ENCODE measurements at places on chromosomes 11 and 22.

- DNase-seq = no peak
Measured at GRCh38 chr11:8390851-8391612, 127.4 kb upstream of the LMO1 start.

- DNase-seq = peak; percentile 71
Measured at GRCh38 chr11:2377511-2378443, 667 bp downstream of the CD81 start.

DNA sequence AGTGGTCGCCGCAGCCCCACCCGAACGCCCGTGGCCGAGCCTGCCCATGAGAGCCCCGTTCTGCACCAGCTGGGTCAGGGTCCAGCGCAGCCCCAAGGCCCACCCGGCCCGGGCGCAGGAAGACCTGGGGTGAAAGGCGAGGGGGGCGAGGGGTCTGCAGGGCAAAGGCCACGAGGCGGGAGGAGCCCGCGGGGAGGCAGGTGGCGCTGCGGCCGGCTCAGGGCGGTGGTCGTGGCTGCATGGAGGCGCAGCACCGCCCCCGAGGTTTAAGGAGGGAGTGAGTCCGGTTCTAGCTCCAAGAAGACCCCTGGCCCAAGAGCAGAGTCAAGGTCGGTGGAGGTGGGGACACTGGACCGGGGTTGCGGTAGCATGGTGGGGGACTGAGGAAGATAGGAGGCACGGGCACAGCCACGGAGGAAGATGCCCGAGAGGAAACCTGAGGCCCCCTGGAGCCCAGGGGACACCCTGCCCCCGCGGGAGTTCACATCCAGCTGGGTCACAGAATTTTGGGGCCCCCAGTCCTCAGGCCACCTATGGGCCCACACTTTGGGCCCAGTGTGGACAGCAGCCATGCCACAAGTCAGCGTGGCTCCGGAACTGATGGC is 514 bp upstream of the HDAC10 start:
- DNase-seq = no peak

GRCh38 chr11:2838091-2838490 is 47.5 kb downstream of the CDKN1C start:
- DNase-seq = no peak

GRCh38 chr11:10208131-10208575 is 85.9 kb downstream of the SBF2 start:
- no peak for DNase-seq

GRCh38 chr22:50078246-50078645 is 7.0 kb downstream of the MLC1 start:
- DNase-seq = no peak

DNA sequence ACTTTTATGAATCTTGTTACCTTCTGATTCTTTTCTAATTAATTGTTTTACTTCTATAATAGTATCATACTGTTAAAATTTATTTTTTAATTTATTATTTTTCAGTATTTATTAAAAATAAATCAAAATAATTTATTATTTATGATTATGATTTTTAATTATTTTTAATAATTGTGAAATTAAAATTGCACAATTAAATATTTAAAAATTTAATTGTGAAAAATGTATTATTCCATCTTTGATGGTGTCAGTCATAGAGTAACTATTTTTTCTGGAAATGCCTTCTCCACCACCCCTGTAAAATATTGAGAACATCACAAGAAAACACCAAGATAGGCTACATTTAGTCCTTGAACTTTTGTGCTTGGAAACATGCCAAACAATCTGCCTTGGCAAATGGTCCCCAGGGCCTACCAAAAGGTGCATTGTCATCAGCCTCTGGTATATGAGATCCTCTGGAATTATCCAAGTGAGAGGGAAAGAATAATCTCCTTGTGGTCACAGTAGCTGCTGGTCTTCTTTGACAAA is at the start of gene OR8H2:
Gene OR8H2 (plus strand): TSS at position 478 of the 528 bp plus-strand sequence. CDS start 1,356 bp downstream, outside the sequence.
- no peak for DNase-seq

DNA sequence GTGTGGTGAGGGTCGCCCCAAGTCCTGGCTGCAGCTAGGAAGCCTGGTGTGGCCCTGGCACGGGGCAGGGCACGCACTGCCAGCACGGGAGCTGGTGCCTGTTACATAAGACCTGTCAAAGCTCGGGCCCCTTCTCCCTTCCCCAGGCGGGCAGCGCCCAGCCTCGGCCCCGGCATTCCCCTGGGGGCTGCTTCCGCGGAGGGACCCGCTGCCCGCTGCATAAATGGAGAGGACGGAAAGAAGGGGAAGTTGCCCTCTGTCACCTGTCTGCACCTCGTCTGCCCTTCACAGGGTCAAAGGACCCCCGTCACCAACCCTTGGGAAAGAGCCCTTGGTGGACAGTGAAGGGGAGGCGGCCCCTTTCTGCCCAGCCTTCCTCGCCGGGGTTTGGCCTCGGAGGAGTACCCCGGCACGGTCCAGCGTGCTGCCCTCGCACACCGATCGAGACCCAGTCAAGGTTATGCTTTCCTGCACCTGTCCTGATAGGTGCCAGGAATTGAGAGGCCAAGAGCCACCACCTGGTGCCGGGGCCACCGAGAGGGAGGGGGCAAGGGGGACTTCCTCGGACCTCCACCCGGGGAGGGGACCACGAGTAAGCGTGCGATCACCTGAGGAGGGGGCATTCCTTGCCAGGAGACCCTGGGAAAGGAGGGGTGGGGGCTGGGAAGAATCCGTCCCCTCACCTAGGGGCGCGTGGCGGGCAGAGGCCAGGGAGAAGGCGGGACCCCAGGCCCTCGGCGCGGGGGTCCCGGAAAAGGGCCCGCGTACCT is 16.8 kb upstream of the MFRP start:
- peak; percentile 69 for DNase-seq

GRCh38 chr11:6095798-6096197 is 11.7 kb upstream of the OR56B4 start:
- DNase-seq = no peak

DNA sequence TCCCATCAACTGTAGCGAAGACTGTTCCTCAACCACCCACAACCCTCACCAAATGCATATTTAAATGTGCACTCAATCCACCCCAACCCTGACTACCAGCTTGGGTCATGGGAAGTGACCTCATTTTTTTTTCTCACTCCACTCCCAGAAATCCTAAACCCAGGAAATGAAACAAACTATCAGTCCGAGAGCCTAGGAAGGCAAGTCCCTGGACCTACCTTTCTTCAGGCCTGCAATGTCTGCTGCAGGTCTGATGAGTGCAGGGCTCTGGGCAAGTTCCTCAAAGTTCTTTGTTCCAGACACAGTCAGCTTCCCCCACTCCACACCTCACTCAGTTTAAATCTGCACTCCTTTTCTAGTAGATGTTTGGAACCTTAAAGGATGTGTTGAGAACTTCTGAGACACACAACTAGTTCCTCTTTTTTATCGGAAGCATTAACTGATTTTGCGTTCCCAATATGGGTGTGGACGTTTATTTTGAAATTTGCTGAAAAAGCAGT is at the start of gene MS4A4E:
Gene MS4A4E (minus strand): TSS at position 398 of the 500 bp plus-strand sequence. CDS start 13,082 bp downstream, outside the sequence.
- DNase-seq = no peak

GRCh38 chr11:10029386-10030121 is 264.5 kb downstream of the SBF2 start:
- DNase-seq = no peak

DNA sequence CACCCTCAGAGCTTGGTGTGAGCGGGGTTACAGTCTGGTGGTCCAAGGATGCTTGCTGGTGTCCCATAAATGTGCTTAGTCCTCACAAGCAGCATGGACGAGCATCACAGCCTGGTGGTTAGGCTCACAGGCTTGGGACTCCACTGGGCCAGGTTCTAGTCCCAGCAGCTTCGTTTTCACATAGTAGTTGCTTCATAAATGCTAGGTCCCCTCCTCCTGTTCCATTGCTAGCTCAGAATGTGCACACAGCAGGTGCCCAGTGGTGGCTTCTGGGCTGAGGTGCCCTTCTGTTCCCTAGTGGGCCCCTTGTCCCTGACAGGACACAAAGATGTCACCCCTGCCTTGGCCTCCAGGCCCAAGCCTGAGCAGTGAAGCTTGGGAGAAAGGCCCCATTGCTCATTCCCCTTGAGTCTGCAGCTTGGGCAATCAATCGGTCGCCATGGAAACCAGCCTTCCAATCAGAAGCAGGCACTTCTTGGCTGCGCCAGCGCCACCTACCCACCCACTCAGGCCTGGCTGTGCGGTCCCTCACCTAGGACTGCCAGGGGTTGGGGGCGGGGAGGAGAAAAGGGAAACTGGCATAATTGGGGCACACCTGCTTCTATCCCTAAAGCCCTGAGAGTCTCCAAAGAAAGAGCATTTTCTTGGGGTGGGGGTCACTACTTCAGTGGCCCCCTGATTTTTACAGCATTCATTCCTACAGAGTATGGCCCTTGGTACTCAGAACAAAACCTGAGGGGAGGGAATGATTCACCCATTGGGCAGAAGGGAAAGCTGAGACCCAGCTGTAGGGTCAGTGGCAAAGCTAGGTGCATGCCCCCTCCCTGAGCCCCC is 48.1 kb downstream of the CYTH4 start:
- no peak for DNase-seq

GRCh38 chr11:15055620-15056356 is 17.6 kb upstream of the CALCB start:
- DNase-seq = no peak

GRCh38 chr11:9876331-9876730 is 212.5 kb downstream of the SWAP70 start:
- no peak for DNase-seq

- DNase-seq = no peak
Measured at GRCh38 chr11:110897035-110897434, 184.8 kb upstream of the ARHGAP20 start.

DNA sequence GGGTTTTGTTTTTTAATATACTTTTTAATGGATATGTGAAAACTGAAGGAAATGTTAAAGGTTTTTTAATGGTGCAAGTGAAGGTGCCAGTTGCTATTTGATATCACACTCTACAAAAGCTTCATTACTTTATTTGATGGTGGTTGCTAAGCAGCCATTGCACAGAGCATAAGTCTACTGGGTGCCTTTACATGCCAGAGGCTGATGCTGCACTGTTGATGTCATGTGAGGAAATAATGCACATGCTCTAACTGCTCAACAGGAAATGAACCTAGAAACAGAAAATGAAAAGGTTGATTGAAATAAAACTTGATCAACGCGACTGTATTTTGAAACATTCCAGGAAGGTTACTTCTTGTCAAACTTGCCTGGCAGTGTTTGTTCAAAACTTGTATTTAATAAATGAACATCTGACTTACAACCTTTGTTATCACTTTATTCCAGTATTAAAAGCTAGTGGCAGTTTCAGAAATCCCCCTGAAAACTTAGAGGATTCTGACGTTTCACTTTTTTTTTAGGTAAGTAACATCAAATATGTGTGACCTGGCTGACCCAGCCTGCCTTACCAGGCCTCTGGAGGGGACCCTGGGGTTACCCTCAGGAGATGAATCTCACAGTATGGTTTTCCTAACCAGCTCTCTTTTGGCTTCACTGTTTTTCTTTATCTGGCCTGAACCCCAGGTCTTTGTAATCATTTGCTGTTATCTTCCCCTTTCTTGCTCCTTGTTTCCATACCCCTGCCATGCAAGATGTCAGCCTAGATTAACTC is 2.4 kb upstream of the ATP5MG start:
- DNase-seq = no peak

DNA sequence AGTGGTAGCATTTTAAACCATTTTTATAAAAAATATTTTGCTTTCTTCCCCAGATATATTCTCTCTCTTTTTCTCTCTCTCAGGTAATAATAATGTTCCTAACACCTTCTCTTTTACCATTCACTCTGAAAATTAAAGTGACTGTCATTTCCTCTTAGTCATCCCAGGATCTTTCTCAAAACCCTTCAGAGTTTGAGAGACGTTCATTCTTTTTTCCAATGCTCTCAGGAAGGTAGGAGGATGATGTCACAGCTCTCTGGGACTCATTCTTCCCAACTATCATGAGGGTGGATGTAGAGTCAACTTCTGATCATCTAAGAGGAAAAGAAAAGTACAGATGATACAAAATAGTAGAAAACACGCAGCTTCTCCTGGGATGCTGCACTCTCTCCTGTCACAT is 60.2 kb upstream of the CRTAM start:
- no peak for DNase-seq

GRCh38 chr11:94655291-94655690 is 88.1 kb downstream of the PIWIL4 start:
- DNase-seq = no peak

DNA sequence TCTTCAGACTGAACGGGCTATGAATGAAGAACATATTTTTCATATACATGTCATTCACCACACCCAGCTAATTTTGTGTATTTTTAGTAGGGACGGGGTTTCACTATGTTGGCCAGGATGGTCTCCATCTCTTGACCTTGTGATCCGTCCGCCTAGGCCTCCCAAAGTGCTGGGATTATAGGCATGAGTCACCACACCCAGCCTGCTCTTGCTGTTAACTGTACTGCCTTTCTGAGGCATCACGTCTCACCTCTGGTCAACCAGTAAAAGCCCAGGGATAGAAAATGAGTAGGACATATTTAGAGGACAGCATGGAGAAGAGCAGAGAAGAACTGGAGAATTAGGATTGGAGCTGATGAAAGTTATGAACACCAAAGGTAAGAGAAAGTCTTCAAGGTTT is 55.6 kb downstream of the APOL3 start:
- DNase-seq = no peak

DNA sequence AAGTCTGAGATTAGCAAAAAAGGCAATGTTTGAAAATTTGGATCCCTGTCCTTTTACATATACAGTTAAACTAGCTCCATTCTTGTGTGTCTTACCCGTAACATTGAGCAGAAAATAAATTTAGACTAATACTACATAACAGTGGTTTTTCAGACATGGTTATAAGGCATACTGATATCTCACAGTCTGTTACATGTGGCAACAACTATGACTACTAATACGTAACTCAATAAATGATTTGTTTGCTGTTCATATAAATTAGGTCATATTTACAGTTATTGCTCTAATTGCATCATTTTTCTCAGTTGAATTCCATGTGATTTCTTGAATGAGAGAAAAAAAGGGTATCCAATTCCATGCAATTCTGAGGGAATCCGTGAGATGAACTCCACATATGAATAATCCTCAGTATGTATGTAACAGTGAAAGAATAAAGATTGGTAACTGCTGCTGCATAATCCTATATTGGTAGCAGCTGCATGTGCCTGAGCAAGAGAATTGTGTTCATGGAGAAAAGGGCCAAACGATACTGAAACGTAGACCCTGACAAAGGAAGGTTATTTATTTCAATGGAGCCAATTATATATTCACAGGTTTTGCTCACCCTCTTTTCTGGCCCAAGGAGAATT is 390.9 kb upstream of the ARHGAP42 start:
- DNase-seq = no peak

DNA sequence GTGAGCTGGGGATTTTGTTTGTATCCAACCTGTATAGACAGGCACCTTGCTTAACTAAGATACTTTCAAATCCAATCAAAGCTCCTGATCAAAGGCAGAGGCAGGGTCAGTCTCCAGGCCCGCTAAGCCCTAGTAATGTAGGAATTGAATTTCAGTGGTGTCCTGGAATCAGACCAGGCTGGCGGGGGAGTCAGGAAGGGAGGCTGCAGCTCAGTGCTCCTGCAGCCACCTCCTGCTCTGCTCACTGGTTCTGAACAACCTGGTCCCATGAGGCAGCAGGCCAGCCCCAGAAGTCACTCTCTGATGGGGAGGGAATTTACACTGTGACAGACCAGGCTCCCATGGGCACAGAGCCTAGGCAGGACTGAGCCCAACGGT is 38.5 kb upstream of the GALNT18 start:
- no peak for DNase-seq

- no peak for DNase-seq
Measured at GRCh38 chr11:72758690-72759389, 6.6 kb upstream of the ARAP1 start.

GRCh38 chr11:81787584-81788049 is 946.0 kb downstream of the FAM181B start:
- DNase-seq = no peak

- DNase-seq = no peak
Measured at GRCh38 chr11:132817387-132817786, 714.9 kb downstream of the OPCML start.

- DNase-seq = no peak
Measured at GRCh38 chr22:37909766-37910165, 3.7 kb downstream of the MICALL1 start.
